Stimulated activated CD4-positive, alpha-beta T cell treated with anti-CD3 and anti-CD28 coated beads, TNF-alpha, amount 100 ng/mL, for 1 hour (primary cell): ENCODE measurements at places on chromosomes 5 and 9.

DNA sequence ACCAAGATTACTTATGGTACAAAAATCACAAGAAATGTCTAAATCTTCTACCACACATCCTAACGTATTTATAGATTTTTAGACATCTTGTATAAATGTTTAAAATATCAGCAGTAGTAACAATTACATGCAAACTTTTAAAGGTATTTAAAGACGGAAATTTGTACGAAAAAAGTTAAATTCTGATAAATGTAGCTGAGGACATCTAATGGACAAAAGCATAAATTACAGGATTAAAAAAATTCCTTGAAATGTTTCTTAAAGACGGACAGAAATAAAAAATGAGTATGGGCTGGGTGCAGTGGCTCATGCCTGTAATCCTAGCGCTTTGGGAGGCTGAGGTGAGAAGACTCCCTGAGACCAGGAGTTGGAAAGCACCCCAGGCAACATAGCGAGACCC lies 15.8 kb downstream of the ERCC8 start:
- no peak for DNase-seq

GRCh38 chr5:107809201-107810034 lies 138.7 kb upstream of the EFNA5 start:
- DNase-seq = no peak

GRCh38 chr9:19027825-19028224 lies 5.2 kb downstream of the SAXO1 start:
- DNase-seq = no peak

DNA sequence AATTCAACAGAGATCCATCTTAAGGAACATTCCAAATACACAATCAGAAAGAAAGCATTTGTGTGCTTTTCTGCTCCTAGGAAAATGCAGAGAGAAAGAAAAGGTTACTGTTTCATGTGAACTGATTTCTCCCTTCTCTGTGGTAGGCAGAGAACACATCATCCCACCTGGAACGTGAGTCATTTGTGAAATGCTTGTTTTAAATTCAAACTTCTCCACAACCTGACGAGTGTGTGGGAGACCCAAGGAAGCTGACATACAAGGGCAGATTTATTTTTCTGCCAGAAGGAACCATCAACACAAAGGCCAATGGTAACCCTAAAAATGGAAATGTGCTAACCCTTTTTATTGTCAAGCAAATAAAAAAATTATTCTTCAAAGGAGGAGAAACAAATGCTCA lies 156.4 kb downstream of the EFNA5 start:
- no peak for DNase-seq

- no peak for DNase-seq
These were observed 532.5 kb downstream of the KIF4B start for GRCh38 chr5:155546075-155546474.

- no peak for DNase-seq
These were observed 115.9 kb downstream of the ATPSCKMT start for GRCh38 chr5:10133830-10134229.

DNA sequence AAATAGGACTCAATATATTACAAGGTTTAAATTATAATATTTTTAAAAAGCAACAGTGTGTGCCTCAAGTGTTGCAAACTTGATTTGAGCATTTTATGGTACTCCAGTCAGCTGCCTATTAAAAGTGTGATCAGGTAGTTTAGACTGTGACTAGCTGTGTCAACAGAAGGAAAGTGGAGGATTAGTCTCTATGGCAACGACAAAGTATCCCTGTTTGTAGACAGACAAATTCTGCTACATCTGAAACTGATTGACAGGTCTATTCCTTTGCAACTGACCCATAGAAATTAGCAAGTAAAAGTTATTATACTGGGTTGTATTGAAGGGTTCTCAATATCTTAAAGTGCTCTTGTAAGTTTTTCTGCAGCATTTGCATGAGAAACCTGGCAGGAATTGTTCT lies 249.8 kb upstream of the ARRDC3 start:
- DNase-seq = no peak

- DNase-seq = no peak
These were observed 205.2 kb downstream of the CSNK1G3 start for GRCh38 chr5:123717139-123717538.

- no peak for DNase-seq
These were observed 72.3 kb downstream of the C9orf153 start for GRCh38 chr9:86187121-86187520.

DNA sequence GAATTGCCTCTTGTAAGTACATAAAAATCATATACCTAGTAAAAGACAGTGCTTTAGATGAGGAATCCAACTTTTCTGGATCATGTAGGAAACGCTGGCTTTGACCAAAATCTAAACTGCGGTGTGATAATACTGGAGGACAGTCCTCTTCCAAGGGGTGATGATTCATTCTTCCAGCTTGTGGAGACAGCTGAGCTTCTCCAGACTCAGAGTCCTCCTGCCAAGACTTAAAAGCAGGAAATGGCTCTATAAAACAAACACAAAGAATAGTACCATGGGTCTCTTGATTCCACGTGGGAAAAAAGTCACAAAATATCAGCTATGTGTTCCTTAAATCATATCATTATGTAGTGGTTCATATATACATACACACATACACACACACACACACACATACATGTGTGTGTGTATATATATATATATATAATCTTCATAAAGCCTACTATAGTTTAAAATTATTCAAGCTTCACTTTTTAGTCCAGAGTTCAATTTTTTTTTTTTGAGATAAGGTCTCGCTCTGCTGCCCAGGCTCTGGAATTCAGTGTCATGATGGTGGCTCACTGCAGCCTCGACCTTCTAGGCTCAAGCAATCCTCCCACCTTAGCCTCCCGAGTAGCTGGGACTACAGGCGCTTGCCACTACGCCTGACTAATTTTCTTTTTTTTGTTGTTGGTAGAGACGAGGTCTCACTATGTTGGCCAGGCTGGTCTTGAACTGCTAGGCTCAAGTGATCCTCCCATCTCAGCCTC lies 65.0 kb downstream of the PKD2L2 start:
- DNase-seq = no peak

GRCh38 chr9:18610956-18611355 lies 137.0 kb downstream of the ADAMTSL1 start:
- no peak for DNase-seq

GRCh38 chr5:124283031-124283430 lies 463.4 kb downstream of the ZNF608 start:
- no peak for DNase-seq

DNA sequence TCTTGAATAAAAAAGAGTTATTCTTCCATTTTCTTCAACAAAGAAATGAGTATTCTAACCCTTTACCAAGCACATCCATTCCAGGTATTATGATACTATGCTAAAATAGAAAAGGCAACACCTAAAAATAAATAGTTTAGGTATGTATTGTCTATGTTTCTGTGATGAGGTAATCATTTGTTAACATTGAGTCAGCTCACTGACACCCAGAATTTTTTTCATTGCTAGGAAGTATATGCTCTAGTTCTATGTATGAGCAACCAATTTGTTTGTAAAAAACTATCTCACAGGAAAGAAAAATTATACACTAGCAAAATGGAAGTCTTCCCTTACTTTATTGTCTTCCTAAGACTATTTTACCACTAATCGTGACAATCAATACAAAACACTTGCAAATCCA lies 615.6 kb upstream of the GRIN3A start:
- DNase-seq = no peak

DNA sequence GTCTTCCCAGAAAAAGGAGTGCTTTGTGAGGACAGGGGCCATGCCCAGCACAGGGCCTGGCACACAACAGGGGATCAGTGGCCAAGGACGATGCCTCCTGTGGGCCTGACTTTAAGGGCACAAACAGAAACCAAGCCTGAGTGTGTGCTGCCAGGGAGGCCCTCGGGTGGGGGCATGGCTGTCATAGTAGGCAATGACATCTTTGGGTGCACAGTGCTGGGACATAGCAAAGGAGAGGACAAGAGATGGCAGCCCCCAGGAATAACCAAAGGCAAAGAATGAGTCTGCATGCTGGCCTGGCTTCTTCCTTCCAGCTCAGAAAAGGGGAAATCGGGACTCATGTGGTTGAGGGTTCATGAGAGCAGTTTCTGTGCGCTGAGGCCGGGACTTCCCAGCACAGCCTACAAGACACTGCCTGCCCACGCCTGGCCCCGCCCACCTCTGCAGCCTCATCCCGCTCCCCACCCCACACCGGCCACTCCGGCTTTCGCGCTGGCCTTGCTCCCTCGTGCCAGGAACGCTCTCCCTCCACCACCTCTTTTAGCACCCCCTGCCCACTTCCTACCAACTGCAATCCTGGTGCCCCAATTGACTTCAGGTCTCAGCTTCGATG lies 13.8 kb upstream of the LHX2 start:
- no peak for DNase-seq

DNA sequence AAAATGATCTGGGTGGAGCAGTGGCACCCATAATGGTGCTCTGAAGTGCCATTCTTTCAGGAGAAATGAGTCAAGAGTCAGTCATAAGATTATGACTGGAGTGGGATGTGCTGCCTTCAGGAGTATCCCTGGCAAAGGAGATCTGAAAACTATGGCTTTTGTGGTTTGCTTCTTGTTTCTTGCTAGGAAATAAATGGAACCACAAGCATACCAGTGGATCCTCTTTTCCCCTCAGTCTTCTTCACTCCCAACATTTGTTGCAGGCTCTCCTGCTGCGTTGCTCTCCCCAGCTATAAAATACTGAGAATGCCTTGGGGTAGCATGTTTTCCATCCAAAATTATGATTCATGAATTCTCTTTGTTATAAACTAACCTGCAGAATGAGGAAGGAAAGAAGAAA lies 199.1 kb downstream of the NNT start:
- DNase-seq = no peak
